ENCODE measurements at places on chromosomes 6 and 20.

GRCh38 chr20:48990467-48990866, 55.6 kb upstream of the CSE1L start:
- no peak overlapping the region for H3K4me3 ChIP-seq
- peaks cover 97% of the 10 kb centered on the region for H3K36me3 ChIP-seq
- no peaks in the 10 kb centered on the region for H3K27me3 ChIP-seq
- H3K27ac ChIP-seq = no peak overlapping the region

- no peak overlapping the region for H3K27ac ChIP-seq
- H3K36me3 ChIP-seq = no peaks in the 10 kb centered on the region
- DNase-seq = no peak
- H3K4me1 ChIP-seq = no peaks in the 10 kb centered on the region
- H3K27me3 ChIP-seq = no peaks in the 10 kb centered on the region
- H3K4me3 ChIP-seq = no peak overlapping the region
Observed at GRCh38 chr6:78832091-78832808, 35.1 kb upstream of the IRAK1BP1 start.

GRCh38 chr20:17518339-17519052, 12.7 kb downstream of the BFSP1 start:
- peaks cover 11% of the 10 kb centered on the region for H3K27me3 ChIP-seq
- H3K4me1 ChIP-seq = peaks cover 2% of the 10 kb centered on the region
- H3K27ac ChIP-seq = no peak overlapping the region
- no peak for DNase-seq
- no peak overlapping the region for H3K4me3 ChIP-seq

DNA sequence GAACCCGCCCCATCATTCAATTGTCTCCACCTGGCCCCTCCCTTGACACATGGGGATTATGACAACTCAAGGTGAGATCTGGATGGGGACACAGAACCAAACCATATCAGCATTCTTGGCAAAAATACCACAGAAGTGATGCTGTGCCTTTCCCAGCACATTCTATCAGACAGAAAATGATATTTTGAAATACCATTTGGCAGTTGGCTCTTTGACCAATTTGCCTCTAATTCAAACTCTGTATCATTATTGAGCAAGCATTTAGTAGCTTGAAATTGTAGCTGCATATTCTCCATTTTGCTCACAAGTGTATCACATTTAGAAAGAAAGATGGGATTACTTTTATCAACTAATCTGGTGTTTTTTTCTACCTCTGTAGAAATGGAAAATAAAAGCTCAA, 64.0 kb downstream of the PLCB1 start:
- H3K4me3 ChIP-seq = no peak overlapping the region
- H3K4me1 ChIP-seq = no peaks in the 10 kb centered on the region
- no peaks in the 10 kb centered on the region for H3K27me3 ChIP-seq
- no peak for DNase-seq
- H3K27ac ChIP-seq = no peak overlapping the region

GRCh38 chr20:2140561-2140960, 38.9 kb downstream of the STK35 start:
- DNase-seq = peak; percentile 27
- H3K4me1 ChIP-seq = peaks cover 5% of the 10 kb centered on the region
- no peak overlapping the region for H3K27ac ChIP-seq
- peaks cover 24% of the 10 kb centered on the region for H3K36me3 ChIP-seq
- no peak overlapping the region for H3K4me3 ChIP-seq

DNA sequence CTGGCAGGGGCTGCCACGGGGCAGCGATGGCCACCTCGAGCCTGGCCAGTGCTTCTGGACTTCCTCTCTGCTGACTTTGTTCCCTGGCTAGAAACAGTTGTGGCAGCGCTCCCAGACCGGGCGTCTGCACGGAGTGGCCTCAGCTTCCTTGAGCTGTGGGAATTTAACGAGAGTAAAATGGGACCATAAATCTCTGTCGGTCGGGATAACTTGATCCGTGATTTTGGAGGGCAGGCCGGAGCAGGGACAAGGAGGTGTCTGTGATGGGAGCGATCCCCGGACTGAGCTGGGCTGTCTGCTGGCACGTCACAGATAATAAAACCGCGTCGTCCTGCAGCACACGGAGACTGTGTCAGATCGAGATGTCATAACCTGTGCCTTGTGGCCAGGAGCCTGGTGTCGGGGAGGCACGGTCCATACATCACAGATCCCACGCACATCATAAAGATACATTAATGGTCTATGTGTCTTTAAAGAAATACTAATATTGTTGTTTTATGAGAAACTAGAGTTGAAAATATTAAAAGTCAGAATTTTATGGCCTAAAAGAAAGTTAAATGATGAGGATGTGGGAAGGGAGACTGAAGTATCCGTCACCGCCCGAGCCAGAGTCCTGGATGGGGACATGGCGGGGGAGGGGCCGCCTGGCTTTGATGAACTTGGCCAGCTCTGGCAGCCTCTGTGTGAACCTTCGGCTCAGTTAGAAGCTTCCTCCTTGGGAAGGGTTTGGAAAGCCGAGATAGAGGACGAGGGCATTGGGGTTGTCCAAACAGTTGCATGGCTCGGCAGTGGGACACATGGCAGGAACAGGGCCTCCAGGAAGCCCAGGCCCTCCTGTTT, 6.5 kb upstream of the RBBP8NL start:
- no peak for DNase-seq
- H3K4me1 ChIP-seq = no peaks in the 10 kb centered on the region
- H3K27ac ChIP-seq = no peak overlapping the region
- H3K27me3 ChIP-seq = peaks cover 68% of the 10 kb centered on the region
- no peak overlapping the region for H3K4me3 ChIP-seq
- H3K36me3 ChIP-seq = no peaks in the 10 kb centered on the region

DNA sequence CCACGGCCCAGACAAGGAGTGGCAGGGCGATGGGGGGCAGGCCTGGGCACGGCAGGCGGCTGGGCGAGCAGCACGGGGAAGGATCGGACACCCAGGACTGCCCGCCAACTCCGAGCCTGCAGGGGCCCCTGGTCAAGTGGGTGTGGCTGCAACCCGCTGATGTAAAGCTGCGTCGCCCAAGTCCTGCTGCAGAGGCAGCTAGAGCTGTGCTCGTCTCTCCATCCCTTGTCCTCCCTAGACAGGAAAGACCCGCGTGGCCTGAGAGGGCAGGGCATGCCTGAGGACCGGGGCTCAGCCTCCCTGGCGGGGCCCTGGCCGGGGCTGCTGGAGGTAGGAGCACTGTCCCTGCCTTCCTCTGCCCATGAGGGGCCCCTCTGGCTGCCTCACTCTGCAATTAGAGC, 281.2 kb downstream of the CDH4 start:
- H3K4me1 ChIP-seq = peaks cover 6% of the 10 kb centered on the region
- DNase-seq = no peak
- no peaks in the 10 kb centered on the region for H3K27me3 ChIP-seq
- peaks cover 3% of the 10 kb centered on the region for H3K36me3 ChIP-seq
- no peak overlapping the region for H3K27ac ChIP-seq

GRCh38 chr20:31838646-31839292, 6.6 kb downstream of the FOXS1 start:
- H3K4me1 ChIP-seq = peaks cover 81% of the 10 kb centered on the region
- no peak overlapping the region for H3K4me3 ChIP-seq
- no peak for DNase-seq
- no peaks in the 10 kb centered on the region for H3K36me3 ChIP-seq
- H3K27me3 ChIP-seq = no peaks in the 10 kb centered on the region
- no peak overlapping the region for H3K27ac ChIP-seq

DNA sequence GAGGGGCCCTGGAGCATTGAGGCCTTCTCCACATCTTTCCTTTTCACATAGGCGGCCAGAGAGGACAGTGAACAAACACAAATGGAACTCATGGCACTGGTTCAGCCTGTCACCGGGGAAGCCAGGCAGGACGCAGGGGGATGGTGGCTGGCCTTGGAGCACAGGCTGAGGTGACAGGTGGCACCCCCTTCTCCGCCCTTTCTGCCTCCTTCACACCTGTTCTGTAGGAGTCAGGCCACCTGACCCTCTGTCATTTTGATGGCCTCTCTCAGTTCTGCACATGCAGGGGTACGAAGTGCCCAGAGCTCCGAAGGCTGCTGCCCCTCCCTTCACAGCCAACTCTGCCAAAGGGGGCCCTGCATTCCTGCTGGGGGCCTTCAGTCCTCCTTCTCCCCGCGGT, 60.8 kb downstream of the CD40 start:
- DNase-seq = no peak
- no peak overlapping the region for H3K27ac ChIP-seq
- H3K4me1 ChIP-seq = peaks cover 8% of the 10 kb centered on the region
- no peak overlapping the region for H3K4me3 ChIP-seq

DNA sequence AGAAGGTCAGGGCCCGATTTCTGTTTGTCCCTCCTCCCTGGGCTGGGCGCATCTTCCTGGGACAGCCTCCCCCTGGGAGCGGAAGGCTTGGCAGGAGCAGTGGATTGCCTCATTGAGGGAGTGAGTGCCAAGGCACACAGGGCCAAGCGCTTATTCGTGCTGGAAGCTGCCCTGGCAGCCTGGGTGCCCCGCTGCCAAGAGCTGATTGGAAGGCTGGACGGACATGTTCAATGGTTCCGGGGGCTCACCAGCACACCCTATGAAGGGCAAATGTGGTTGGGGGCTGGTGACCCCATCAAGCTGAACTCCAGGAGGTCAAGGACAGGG, 10.3 kb upstream of the ZNF831 start:
- no peak for DNase-seq
- H3K4me1 ChIP-seq = no peaks in the 10 kb centered on the region
- no peaks in the 10 kb centered on the region for H3K36me3 ChIP-seq
- H3K4me3 ChIP-seq = no peak overlapping the region
- no peak overlapping the region for H3K27ac ChIP-seq

- no peaks in the 10 kb centered on the region for H3K36me3 ChIP-seq
- peak; percentile 43 for DNase-seq
- no peaks in the 10 kb centered on the region for H3K27me3 ChIP-seq
- H3K4me1 ChIP-seq = peaks cover 13% of the 10 kb centered on the region
Observed at GRCh38 chr20:6709910-6710595, 57.4 kb upstream of the BMP2 start.

DNA sequence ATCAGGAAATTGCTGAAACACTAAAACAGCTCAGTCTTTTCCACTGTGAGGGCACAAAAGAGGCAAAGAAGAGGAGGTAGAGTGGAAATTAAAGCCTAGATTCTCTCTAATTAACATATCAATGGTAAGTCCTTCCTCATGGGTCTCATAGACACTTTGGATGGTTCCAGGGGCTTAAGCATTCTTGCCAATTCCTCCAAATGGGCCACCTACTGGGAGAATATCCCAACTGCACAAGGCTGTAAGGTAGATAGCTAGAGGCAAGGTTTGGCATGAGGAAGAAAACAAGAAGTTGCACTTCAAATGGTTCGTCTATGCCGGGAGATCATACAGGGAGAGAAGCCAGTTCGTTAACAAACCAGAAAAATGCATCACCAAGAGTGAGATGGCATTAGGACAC, 107.6 kb upstream of the KHDRBS2 start:
- H3K4me3 ChIP-seq = no peak overlapping the region
- H3K4me1 ChIP-seq = no peaks in the 10 kb centered on the region
- H3K27ac ChIP-seq = no peak overlapping the region
- no peaks in the 10 kb centered on the region for H3K27me3 ChIP-seq
- DNase-seq = no peak

DNA sequence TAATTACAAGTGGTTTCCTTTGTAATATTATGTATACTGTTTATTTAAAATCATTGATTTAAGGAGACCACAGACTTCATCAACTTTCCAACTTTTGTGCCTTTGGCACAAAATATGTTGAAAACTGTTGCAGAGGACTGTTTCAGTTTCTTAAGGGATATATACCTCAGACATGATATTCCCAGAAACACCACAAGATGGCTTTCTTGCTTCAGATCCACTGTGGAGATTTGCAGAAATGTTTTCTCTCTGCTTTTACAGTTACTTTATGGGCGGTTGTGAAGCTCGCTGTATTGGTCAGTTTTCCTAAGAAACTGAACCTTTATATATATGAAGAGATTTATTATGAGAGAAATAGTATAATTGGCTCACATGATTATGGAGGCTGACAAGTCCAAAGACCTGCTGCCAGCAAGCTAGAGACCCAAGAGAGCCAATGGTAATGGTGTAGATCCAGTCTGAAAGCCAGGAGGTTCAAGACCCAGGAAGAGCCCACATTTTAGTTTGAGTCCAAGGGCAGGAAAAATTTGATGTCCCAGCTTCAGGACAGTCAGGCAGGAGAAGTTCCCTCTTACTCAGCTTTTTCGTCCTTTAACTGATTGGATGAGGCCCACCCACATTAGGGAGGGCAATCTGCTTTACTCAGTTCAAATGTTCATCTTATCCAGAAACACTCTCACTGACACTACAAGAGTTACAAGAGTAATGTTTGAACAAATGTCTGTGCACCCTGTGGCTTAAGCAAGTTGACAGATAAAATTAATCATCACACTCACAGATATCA, 12.8 kb downstream of the ME1 start:
- H3K27me3 ChIP-seq = no peaks in the 10 kb centered on the region
- H3K36me3 ChIP-seq = no peaks in the 10 kb centered on the region
- no peak overlapping the region for H3K4me3 ChIP-seq
- H3K4me1 ChIP-seq = no peaks in the 10 kb centered on the region
- DNase-seq = peak; percentile 75
- H3K27ac ChIP-seq = no peak overlapping the region

DNA sequence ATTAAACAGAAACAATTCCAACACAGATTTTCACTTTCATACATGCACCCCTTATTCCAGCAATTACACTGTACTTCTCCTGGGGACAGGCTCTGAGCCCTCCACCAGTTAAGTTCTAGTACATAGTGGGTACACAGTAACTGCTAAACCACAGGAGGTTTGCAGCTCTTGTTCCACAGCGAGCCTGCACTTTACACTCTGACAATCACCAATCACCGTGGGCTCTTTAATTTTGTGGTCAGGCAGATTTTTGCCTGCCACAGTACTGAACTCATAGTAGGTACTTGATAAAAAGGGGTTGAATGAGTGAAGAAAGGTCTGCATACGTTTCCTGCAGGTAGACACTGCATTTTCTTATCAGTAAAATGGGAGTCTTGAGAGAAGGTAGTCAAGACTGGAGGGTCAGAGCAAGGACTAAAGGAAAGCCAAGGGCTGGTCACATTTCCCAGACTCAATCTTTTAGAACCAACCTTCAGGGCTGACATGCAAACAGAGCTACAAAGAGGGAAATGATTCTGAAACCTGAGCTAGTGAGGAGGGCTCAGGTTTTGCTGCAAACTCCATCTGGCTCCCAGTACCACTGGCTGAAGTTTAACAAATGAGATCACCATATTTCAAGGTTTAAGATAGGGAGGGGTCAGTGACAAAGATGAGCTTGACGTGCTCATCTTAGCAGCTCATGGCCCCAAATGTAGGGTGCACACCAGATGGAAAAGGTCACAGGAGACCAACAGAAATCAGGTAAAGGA, 404.6 kb downstream of the BTBD9 start:
- no peaks in the 10 kb centered on the region for H3K27me3 ChIP-seq
- H3K27ac ChIP-seq = no peak overlapping the region
- no peaks in the 10 kb centered on the region for H3K36me3 ChIP-seq
- H3K4me1 ChIP-seq = peaks cover 3% of the 10 kb centered on the region
- no peak for DNase-seq
- H3K4me3 ChIP-seq = no peak overlapping the region

DNA sequence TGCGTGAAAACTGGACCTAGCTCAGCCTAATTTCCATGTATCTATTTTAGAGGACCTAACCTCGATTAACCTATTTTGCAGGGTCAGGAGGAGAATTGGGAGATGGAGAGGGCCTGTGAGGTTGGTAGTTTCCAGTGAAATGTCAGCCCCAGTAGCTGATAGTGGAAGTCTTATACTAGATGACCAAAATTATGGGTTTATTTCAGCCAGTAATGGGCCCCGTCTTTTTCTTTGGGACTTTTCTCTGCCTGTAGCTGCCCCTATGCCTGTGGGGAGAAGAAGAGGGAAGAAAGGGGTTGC, 37.8 kb downstream of the RREB1 start:
- H3K4me1 ChIP-seq = peaks cover 22% of the 10 kb centered on the region
- peak overlapping the region; percentile 92 for H3K27ac ChIP-seq
- H3K27me3 ChIP-seq = no peaks in the 10 kb centered on the region

Measured in mesenchymal stem cell (in vitro differentiated cells and primary cell).